ENCODE measurements at places on chromosomes 2 and 18. TPM values are rescaled to one million over a fixed set of nuclear protein-coding genes. Genes with fewer than 3 reads are reported as not detected.

KRTCAP3 gene
- total RNA-seq: 31.2 TPM

KIF3C gene
- total RNA-seq: 3.4 TPM

ASPRV1 gene
- 1.8 TPM for total RNA-seq

IRS1 gene
- total RNA-seq: 18.4 TPM

GPR45 gene
- total RNA-seq: not detected

LOXHD1 gene
- 1.6 TPM for total RNA-seq

CTAGE1 gene
- total RNA-seq: not detected

GRCh38 chr2:98408155-98408554 is 36.5 kb upstream of the INPP4A start:
- no peaks in the 10 kb centered on the region for H3K4me1 ChIP-seq
- H3K36me3 ChIP-seq: no peaks in the 10 kb centered on the region
- no peak for DNase-seq
- H3K27ac ChIP-seq: no peak overlapping the region
- H3K27me3 ChIP-seq: no peaks in the 10 kb centered on the region

DNA sequence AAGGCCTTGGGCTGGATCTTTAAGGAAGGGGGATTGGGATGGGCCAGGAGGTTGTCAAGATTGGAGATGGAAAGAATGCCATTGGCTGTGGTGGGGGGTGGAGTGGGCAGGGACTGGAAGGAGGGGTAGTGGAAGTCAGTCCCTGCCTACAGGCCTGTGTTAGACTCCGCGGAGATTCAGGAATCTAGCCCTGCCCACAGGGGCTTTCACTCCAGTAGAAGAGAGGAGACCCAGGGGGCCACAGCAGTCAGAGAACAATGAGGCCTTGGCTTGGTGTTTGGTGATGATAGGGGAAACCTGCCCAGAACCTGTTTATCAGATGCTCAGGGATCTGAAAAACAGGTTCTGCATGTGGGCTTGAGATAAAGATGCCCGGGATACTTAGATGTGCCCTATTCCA is 6.1 kb downstream of the STEAP3 start:
- no peaks in the 10 kb centered on the region for H3K27me3 ChIP-seq
- no peak overlapping the region for H3K4me3 ChIP-seq
- no peaks in the 10 kb centered on the region for H3K36me3 ChIP-seq
- no peak overlapping the region for H3K27ac ChIP-seq
- no peak for DNase-seq
- H3K4me1 ChIP-seq: peaks cover 5% of the 10 kb centered on the region

GRCh38 chr2:76073992-76074604 is 363.4 kb upstream of the GCFC2 start:
- no peak overlapping the region for H3K4me3 ChIP-seq
- H3K27me3 ChIP-seq: no peaks in the 10 kb centered on the region
- H3K4me1 ChIP-seq: no peaks in the 10 kb centered on the region

DNA sequence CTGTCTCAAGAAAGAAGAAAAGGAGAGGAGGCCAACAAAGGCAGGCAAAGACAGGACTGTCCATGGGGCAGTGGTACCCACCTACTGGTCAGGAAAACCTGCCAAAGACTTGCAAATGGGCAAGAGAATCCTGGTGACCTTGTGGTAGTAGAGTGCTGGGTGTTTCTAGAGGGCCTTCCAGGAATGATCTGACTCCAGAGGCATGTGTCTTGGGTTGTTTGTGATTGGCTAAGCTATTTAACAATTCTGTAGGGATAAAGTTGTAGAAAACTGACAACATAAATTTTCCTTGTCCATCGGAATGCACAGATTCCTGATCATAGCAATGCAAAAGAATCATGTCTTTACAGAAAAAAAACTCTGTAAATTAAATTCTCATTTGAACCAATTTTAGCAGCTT is 68.5 kb upstream of the ZNF532 start:
- no peak for DNase-seq
- no peak overlapping the region for H3K4me3 ChIP-seq
- H3K27ac ChIP-seq: no peak overlapping the region
- no peaks in the 10 kb centered on the region for H3K27me3 ChIP-seq
- H3K36me3 ChIP-seq: no peaks in the 10 kb centered on the region
- H3K4me1 ChIP-seq: no peaks in the 10 kb centered on the region

GRCh38 chr2:8087480-8087840 is 594.4 kb upstream of the ID2 start:
- no peak overlapping the region for H3K27ac ChIP-seq
- H3K4me3 ChIP-seq: no peak overlapping the region
- H3K4me1 ChIP-seq: no peaks in the 10 kb centered on the region
- DNase-seq: no peak
- no peaks in the 10 kb centered on the region for H3K36me3 ChIP-seq

DNA sequence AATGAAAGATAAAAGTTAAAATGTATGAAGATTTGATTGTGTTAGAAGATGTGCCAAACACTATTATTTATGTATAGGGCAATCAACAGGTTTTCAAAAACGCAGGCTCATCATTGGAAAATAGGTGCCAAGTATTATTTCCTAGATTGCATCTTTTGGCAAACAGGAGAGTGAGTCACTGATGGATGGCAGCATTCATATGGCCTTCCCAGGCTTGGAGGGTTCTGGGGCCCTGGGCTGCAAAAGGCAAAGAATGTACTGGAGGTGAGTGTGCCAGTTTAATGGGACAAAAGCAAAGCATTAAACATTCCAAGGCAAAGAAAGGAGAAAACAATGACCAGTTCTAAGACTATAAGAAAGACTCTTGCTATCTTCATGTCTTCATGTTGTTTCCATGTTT is 379.4 kb downstream of the RIT2 start:
- no peak overlapping the region for H3K27ac ChIP-seq
- H3K36me3 ChIP-seq: no peaks in the 10 kb centered on the region
- no peaks in the 10 kb centered on the region for H3K4me1 ChIP-seq
- no peak for DNase-seq

- H3K27ac ChIP-seq: no peak overlapping the region
- no peaks in the 10 kb centered on the region for H3K36me3 ChIP-seq
- H3K4me1 ChIP-seq: no peaks in the 10 kb centered on the region
- H3K4me3 ChIP-seq: no peak overlapping the region
- H3K27me3 ChIP-seq: no peaks in the 10 kb centered on the region
- DNase-seq: no peak
Observed at GRCh38 chr2:179751163-179751809, 110.1 kb downstream of the ZNF385B start.

DNA sequence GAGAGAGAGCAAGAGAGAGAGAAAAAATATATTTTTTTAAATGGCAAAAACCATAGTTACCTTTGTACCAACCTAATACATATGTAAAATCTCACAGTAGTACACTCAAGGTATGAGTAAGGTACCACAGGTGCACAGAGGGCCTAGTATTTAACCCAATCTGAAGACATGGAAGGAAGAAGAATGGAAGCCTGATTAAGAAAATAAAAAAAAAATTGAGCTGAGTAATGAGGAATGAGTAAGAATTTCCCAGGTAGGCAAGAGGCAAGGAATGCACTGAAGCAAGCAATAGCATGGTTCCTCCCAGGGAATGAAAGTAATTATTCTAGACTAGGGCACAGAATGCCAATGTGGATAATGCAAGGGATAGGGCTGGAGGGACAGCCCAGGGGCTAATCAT is 294.2 kb downstream of the FIGN start:
- no peak overlapping the region for H3K27ac ChIP-seq
- no peaks in the 10 kb centered on the region for H3K27me3 ChIP-seq
- no peaks in the 10 kb centered on the region for H3K4me1 ChIP-seq
- no peak overlapping the region for H3K4me3 ChIP-seq
- no peaks in the 10 kb centered on the region for H3K36me3 ChIP-seq

DNA sequence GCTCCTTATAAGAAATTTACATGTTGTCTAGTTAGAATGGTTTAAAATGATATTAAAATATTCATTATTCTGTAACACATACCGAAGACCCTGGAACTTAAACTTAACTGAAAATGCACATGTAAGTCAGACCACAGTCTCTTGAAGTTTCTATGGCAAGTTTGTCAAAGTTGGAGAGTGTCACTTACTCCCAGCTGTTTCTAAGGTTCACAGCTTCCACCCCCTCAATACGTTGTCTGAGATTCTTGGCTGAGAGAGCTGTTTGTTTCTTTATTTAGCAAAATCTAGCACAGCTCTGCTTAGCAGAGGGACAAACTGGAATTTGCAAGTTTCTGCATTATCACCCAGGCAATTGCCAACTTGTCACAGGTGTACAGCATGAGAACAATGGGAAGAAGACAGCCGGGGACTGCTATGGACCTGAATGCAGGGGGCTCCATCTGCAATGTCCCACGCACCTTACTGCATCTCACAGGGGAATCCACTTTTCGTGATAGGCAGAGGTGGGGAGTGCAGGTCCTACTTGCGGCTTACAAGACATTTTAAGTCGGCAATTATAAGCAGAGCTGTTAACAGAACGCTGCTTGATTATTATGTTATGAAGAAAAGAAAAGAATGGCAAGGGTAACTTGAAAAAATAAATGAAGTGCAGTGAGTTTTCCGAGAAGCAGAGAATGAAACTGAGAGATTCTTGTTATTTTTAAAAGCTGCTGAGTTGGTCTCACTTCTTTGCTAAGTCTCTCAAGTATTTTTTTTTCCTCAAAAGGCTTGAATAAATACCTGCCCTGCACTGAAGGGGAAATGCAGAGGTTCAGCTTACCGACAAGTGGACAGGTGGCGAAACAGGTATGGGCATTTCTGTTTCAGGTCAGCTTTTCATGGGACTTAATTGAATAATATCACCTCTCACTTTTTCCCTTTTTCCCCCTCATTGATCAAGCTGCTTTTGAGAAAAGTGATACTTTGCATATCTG is 1072.1 kb upstream of the FANCL start:
- DNase-seq: no peak
- H3K4me3 ChIP-seq: no peak overlapping the region
- no peaks in the 10 kb centered on the region for H3K4me1 ChIP-seq
- no peaks in the 10 kb centered on the region for H3K36me3 ChIP-seq
- no peaks in the 10 kb centered on the region for H3K27me3 ChIP-seq

DNA sequence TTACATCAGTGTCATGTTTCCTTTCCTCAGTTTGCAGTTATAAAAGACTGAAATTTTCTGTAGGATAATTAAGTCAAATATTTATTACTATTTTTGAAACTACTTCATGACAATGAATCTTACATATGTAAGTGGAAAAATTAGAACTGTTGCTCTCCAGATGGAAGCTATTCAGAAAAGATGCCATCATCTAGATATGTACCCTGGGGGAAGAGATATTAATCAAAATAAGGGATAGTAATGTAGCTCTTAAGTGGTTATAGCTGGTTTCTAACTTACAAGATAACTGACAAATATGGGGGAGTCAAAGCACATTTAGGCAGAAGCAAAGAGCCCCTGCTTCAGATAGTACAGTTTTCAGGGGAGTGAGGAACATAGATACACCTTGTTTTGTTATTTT is 38.1 kb upstream of the PAX3 start:
- DNase-seq: no peak
- H3K4me3 ChIP-seq: no peak overlapping the region
- H3K4me1 ChIP-seq: no peaks in the 10 kb centered on the region
- H3K27me3 ChIP-seq: no peaks in the 10 kb centered on the region

DNA sequence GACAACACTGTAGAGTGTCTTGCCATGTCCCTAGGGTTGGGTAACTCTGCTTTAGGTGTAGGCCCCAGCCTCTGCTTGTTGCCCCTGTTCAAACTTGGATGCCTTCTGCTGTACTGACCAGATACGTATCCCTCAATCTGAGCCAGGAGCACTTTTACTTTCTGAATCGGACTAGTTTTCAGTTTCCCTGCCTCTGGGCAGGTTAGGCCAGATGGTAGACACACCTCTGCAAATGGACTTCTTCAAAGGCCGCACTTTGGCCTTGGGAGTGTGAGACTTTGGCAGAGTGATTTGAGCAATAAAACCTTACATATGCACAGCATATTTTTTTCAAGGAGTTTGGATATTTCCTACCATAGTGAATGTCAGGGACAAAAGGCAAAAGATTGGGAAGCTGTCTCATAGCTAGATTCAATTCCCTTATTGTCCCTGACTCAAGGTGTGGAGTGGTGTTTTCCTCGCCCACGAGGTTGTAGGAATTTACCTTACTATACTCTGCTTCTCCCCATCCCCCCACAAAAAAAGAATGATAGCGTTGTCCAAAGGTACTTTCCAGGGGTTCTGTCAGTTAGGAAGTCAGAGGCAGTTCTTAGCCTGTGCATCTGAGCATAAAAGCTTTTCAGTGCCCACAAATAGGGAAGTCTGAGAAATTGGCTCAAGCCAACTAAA is 15.3 kb upstream of the PARD3B start:
- DNase-seq: no peak
- no peak overlapping the region for H3K27ac ChIP-seq
- no peaks in the 10 kb centered on the region for H3K4me1 ChIP-seq
- H3K27me3 ChIP-seq: no peaks in the 10 kb centered on the region
- H3K36me3 ChIP-seq: no peaks in the 10 kb centered on the region
- H3K4me3 ChIP-seq: no peak overlapping the region

- no peak for DNase-seq
- H3K36me3 ChIP-seq: no peaks in the 10 kb centered on the region
- H3K27me3 ChIP-seq: no peaks in the 10 kb centered on the region
- H3K4me3 ChIP-seq: no peak overlapping the region
- no peak overlapping the region for H3K27ac ChIP-seq
Observed at GRCh38 chr2:30655211-30655610, 152.0 kb downstream of the CAPN13 start.

GRCh38 chr2:71474744-71475397 is 21.5 kb downstream of the DYSF start:
- peak overlapping the region; percentile 38 for H3K27ac ChIP-seq
- H3K27me3 ChIP-seq: no peaks in the 10 kb centered on the region
- DNase-seq: no peak

DNA sequence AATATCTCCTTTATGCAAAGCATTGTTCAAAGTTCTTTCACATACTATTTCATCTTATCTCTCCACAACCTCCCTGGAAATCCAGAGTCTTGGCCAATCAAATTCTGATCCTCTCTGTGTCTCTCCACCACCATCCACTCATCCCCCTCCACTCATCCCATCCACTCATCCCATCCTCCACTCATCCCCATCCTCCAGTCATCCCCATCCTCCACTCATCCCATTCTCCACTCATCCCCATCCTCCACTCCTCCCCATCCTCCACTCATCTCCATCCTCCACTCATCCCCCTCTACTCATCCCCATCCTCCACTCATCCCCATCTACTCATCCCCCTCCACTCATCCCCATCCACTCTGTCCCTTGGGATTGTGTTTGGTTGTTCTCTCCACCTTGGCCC is 101.1 kb downstream of the BCL2 start:
- no peak for DNase-seq
- H3K27ac ChIP-seq: no peak overlapping the region
- no peak overlapping the region for H3K4me3 ChIP-seq
- no peaks in the 10 kb centered on the region for H3K27me3 ChIP-seq

DNA sequence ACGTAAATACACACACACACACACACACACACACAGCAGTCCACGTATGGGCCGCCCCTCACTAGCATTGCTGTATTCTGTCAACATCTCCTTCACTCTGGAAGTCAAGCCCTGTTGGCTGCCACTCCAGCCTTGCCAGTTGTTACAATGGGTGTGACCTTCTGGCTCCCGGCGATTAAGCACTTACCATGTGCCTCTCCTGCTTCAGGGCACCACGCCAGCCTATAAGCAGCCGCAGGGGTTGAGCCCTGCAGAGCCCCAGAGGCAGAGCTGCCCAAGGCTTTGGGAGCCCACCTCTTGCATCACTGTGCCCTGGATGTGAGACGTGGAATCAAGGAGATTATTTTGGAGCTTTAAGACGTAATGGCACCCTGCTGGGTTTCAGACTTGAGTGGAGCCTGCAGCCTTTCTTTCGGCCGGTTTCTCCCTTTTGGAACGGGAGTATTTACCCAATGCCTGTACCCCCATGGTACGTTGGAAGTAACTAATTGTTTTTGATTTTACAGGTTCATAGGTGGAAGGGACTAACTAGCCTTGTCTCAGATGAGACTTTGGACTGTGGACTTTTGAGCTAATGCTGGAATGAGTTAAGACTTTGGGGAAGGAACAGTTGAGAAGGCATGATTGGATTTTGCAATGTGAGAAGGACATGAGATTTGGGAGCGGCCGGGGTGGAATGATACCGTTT is 54.5 kb upstream of the ROCK2 start:
- no peaks in the 10 kb centered on the region for H3K4me1 ChIP-seq
- H3K27me3 ChIP-seq: no peaks in the 10 kb centered on the region
- DNase-seq: no peak
- H3K36me3 ChIP-seq: no peaks in the 10 kb centered on the region
- no peak overlapping the region for H3K27ac ChIP-seq
